ENCODE measurements at places on chromosomes 5 and 9.
A peak's percentile ranks its signal among the peaks of the same experiment; 100 is the strongest.

- DNase-seq: no peak
Measured at GRCh38 chr9:133125941-133126696, 5.1 kb upstream of the RALGDS start.

DNA sequence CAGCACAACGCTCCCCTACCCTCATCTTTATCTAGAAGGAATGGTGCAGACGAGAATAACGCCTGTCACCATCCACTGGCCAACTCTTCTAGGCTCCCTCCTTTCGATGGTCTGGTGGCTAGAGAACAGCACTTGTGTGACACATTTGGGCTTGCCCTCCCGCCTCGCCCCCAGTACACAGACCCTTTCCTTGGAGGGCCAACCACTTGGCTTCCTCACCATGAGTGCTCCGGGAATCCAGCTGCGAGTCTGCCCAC, 1.4 kb downstream of the GNAQ start:
- no peak for DNase-seq

DNA sequence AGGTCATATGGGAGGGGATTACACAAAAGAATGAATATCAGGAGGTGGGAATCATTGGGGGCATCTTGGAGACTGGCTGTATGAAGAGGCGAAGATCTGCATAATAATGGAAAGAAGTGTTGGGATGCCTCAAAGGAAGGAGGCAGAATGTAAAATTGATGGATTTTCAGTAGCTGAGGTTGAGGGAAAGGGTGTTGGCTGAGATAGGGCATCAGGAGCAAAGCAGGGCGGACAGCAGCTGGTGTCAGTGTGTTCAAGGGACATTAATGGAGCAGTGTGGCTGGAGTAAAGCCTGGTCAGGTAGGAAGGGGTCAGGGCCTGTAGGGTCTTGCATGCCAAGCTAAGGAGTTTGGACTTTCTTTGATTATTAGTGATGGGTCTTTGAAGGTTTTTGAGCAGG, 65.2 kb upstream of the TNFAIP8 start:
- DNase-seq: no peak

- DNase-seq: no peak
Measured at GRCh38 chr5:35852773-35853172, 3.9 kb upstream of the IL7R start.

DNA sequence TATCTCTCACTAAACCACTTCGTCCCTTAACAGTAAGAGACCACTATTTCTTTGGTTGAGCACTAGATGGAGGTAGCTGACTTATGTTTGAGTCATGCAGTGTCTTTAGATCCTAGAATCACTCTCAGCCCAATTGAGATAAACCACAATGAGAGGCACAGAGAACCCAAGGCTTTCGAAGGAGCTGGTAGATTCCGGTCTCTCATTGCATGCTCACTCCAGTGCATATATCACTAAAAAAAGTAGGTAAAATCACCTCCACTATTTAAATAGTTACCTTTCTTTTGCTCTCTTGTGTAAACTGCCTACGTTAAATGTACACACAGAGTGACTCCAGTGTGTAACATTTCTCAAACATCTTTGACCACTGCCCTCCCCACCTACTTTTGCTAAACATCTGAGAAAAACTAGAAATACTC, 27.6 kb downstream of the ACTL7A start:
- no peak for DNase-seq

GRCh38 chr5:103347716-103348423, 89.3 kb downstream of the MACIR start:
- DNase-seq: no peak

GRCh38 chr5:53362521-53362941, 117.9 kb upstream of the FST start:
- DNase-seq: no peak

DNA sequence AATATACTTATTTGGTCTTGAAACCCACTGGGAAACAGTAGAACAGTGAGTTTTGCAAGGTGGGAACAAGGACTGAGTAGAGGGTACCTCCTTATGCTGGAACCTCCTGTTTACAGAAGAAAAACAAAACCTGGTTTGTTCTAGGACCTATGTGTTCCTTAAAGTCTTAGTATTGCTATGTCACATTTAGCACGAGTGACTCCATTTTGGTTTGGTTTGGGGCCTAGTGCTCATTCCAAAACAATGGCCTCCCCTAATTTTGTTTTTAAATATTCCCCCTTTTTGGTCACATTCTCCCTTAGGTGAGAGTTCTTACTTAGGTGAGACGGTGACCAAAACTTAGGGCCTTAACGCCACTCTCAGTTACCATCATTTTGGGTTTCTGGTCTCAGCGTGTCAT, 6.2 kb upstream of the NANS start:
- DNase-seq: no peak

GRCh38 chr5:74313896-74314295, 326.6 kb downstream of the ENC1 start:
- no peak for DNase-seq

- no peak for DNase-seq
Measured at GRCh38 chr5:154603953-154604679, 126.1 kb upstream of the HAND1 start.

- DNase-seq: no peak
Measured at GRCh38 chr9:116795821-116796220, 108.7 kb downstream of the TRIM32 start.

- peak; percentile 5 for DNase-seq
Measured at GRCh38 chr5:36242534-36243485, 1.1 kb upstream of the NADK2 start.

DNA sequence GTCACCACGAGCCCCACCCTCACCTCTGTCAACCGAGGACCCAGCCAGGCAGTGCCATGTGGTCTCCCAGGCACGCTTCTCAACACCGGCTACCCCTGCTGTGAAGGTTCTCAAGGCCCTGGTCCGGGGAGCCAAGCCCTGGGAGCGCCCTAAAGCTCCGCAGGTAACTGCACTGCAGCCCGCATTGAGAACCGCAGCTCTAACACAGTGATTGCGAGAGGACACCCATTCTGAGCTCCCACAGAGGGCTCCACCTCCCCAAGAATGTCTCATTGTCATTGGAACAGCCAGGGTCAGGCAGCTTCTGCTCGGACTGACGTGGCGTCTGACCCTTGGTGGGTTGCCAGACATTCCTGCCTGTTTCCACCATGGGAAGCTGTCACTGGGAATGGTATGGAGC, 88.3 kb downstream of the ANKRD33B start:
- DNase-seq: no peak

DNA sequence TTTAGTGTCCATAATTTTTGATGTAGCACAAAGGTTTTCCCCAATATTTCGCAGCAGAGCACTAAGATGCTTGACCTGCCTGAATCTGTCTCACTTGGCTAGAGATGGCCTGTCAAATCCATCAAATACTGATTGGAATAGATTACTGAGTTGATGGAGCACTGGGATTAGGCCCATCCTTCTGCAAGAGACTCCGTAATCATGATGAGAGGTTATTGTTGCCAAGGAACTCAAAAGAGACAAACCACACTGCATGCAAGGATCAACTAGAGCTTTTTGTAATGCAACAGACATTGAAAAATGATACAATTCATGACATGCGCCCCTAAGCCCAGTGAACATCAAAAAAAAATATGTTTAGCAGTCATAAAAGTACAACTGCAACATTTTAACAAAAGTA, 585.3 kb upstream of the GRAMD2B start:
- DNase-seq: no peak

- DNase-seq: no peak
Measured at GRCh38 chr9:107409581-107410389, 79.8 kb downstream of the KLF4 start.

GRCh38 chr9:37669232-37669631, 18.5 kb downstream of the FRMPD1 start:
- no peak for DNase-seq

- no peak for DNase-seq
Measured at GRCh38 chr9:95140821-95141220, 176.7 kb downstream of the FANCC start.

DNA sequence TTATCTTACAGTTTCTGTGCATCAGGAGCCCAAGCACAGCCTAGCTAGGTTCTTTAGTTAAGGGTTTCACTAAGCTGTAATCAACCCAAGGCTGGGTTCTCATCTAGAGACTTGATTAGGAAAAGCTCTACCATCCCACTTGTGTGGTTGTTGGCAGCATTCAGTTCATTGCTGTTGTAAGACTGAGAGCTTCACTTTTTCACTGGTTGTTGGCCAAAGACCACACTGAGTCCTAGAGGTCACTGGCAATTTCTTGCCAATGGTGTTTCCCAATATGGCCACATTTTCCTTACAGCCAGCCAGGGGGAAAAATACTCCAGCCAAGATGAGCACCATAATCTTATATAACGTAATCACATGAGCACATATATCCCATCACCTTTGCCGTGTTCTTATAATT, 74.3 kb downstream of the SMIM15 start:
- DNase-seq: no peak

GRCh38 chr5:105101577-105101976, 1539.0 kb upstream of the NUDT12 start:
- DNase-seq: no peak

DNA sequence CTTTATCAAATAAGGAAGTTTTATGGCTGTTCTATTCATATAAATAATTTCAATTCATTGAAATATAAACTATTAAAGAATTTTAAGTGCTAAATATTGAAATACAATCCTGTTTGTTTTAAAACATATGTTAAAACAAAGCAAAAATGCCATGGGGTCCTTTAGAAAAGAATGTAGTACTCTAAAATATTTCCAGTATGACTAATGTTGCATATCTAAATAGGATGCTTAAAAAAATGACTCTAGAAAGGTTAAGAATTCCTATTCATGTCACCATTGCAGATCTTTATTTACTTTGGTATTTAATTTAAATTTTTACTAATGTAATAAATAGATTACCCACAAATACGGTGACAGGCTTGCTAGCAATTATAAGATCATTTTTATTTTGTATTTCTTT, 132.3 kb downstream of the ZNF608 start:
- DNase-seq: no peak

DNA sequence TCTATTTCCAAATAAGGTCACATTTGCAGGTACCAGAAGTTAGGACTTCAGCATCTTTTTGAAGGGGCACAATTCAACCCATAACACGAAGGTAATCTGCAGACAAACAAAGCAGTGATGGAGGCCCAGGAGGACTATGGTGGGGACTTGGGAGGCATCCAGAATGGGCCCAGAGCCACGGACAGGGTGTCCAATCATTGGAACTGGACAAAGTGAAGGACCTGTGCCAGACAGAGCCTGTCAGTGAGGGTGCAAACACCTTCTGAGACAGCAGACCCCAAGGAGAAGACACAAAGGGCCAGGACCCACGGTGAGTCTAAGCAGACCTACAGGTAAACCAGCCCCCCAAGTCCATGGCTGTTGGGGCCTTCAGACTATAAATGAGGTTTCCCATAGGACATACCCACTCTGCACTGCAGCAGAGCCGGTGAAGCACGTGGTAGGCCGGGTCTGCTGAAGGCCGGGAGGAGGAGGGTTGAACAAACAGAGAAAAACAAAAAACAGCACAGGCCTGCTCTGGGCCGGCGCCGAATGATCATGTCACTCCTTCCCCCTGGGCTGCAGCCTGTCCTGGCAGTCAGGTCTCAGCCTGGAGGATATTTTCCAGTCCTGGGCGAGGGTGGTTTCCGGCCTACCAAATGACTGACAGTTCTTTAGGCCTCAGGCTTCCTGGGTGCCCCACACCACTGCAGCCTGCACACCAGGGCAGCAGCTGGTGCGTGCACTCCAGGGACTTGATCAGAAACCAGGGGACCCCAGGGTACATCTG, 84.4 kb downstream of the COL23A1 start:
- DNase-seq: no peak

GRCh38 chr5:110663525-110663924, 62.9 kb downstream of the TMEM232 start:
- DNase-seq: no peak

GRCh38 chr5:146042628-146043279, 62.6 kb downstream of the PLAC8L1 start:
- no peak for DNase-seq

Measured in tibial nerve (tissue), 4 donors.